ENCODE measurements at places on chromosomes 4 and X. TPM values are rescaled to one million over a fixed set of nuclear protein-coding genes. Genes with fewer than 3 reads are reported as not detected.

DNA sequence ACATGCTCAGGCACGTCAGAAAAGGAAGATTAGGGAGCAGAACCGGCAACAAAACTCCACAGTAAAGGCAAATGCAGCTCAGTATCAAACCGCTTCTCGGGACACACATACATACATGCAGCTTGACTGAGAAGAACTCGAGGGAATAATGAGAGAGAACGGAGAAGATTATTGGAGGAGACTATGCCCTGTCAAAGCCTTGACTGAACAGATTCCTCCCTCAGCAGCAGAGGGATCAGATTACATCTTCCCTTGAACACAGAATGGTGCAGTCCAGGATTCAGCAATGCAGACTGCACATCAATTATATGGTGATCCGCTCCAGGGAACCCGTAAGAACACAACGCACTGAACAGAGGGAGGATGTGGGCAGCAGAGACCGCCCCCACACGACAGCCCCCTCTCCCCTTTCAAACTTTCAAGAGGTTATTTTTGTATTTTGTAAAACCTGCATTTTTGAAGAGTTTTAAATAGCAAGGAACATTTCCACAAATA, 183.2 kb downstream of the FBXW7 start:
- DNase-seq, result no peak

Gene TEX13C
- total RNA-seq, result not detected

DNA sequence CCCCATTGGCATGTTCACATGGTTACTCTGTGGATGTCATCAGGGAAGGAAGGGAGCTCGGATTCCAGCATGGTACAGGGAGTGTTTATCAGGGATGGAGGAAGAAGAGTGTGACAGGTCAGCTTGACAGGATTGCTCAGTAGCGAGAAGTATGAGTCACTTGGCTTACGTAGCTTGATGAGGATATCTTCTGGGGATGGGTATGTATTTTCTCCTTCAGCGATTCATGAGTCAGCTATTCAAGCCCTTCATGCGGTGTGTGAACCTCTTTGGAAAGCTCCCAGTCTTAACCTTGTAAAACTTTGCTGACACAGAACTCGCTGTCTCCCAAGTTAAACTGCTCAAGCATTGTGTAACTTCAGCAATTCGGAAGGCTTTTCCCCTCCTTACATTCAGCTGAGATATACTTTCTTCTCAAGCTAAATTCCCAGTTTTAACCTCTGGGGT, 275.4 kb downstream of the ARHGAP10 start:
- peak; percentile 91 for DNase-seq

Gene MAGEA10
- total RNA-seq, result not detected

DNA sequence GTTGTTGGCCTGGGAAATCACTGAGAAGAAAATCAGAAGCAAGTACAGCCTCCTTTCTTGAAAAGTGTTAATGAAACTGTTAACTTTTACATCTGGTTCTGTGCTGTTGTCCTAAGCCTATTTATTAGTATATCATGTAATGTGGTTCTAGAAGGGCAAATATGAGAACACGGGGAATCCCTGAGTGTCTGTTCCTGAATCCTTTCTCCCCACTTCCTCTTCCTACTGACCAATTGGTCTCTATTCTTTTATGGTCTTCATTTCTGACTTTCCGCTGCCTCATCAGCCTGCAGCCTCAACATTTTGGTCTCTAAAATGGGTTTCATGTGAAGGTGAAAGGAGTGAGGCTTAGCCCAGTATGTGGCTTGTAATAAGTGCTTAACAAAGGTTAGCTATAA, 159.9 kb upstream of the MAMLD1 start:
- no peak for DNase-seq

All from PC-9 (cell line).